ENCODE measurements at places on chromosomes 16 and 17. TPM values are rescaled to one million over a fixed set of nuclear protein-coding genes. Genes with fewer than 3 reads are reported as not detected.
A peak's percentile ranks its signal among the peaks of the same experiment; 100 is the strongest.

- ATAC-seq, result no peak
Measured at GRCh38 chr17:57615836-57616757, 129.0 kb downstream of the CCDC182 start.

- no peak for ATAC-seq
Measured at GRCh38 chr17:82737967-82738877, 2.8 kb downstream of the FN3K start.

- ATAC-seq, result peak; percentile 15
Measured at GRCh38 chr17:38425744-38426143, 2.5 kb upstream of the ARHGAP23 start.

Gene SLC6A4
- total RNA-seq, result under 0.01 TPM

Gene SALL1
- total RNA-seq, result not detected

- ATAC-seq, result no peak
Measured at GRCh38 chr16:73713778-73714495, 582.7 kb upstream of the PSMD7 start.

Gene PIK3R5
- total RNA-seq, result 10.8 TPM

Gene TSPAN10
- total RNA-seq, result 0.30 TPM

Gene TEX19
- not detected for total RNA-seq

DNA sequence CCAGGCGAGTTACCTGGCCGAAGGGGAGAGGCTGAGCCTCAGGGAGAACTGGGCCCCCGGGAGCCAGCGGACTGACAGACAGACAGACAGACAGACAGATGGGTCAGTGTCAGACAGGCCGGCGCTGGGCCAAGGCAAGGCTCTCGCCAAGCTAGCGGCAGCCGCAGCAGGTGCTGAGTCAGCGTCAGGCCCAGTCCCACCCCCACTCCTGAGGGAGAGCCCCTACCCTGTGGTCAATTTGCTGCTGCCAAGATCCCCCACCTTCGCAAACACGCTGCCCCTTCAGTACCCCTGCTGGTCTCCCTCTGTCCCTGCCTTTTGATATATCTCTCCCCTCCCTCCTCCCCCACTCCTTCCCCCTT, 1.5 kb downstream of the FGF11 start:
- no peak for ATAC-seq

Gene CBLN1
- 1.3 TPM for total RNA-seq

Gene RCVRN
- total RNA-seq, result 0.27 TPM

Gene IGFBP4
- total RNA-seq, result 209 TPM

Gene TOX3
- not detected for total RNA-seq

- ATAC-seq, result no peak
Measured at GRCh38 chr17:81646869-81647600, 9.3 kb downstream of the PDE6G start.

DNA sequence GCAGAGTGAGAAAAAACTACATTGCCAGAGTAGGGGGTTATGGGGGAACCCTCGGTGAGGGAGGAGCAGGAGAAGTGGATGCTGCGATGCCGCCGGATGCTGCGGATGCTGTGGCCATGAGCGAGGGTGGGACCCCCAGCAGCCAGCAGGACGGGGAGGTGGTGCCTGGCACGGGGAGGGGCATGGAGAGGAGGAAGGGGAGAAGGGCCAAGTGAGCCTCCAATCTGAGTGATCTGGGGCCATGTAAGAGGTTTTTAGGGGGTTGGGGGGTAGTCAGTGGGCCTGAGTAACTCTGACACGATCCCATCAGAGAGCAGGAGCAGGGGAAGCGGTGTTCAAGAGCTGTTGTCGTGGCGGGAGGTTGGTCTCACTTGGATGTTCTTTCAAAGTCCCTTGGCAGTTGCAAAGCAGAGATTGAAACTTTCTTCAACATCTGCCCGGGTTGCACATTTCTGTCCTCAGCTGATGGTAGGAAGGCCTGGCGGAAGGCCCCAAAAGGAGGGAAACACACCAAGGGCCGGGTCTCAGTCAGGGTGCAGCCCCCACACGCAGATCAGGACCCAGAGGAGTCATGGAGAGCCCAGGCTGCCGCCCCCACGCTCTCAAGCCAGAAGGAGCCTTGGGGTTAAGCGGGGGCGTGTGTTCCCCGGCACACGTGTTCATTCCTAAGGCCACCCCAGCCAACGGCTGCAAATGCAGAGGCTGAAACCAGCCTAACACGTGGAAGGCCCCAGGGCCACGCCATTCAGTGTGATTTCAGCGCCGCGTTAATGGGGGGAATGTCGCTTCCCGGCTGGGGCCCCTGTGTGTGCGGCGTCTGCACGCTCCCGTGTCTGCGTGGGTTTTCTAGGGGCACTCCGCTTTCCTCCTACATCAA, 81.7 kb downstream of the ZDHHC7 start:
- no peak for ATAC-seq

DNA sequence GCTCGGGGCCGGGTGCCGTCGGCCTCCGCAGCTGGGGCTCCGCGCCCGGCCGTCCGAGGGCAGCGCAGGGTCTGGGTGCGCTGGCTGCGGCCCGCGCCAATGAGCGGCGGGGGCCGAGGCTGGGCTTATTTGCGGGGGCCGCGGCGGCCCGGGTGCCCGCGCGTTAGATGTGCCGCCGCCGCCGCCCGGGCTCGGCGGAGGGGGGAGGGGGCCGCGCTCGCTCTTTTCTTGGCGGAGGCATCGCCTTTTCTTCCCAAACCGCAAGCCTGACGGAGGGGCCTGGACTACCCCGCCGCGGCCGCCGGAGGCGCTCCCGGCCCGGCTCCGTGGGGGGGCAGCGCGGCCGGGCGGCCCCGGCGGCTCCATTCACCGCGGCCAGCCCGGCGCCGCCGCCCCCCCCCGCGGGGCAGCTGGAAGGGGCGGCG, at the start of gene NOTUM:
TSS of gene NOTUM (minus strand) at position 101 of the 425 bp plus-strand sequence. CDS start 278 bp downstream, outside the sequence.
- no peak for ATAC-seq

- no peak for ATAC-seq
Measured at GRCh38 chr17:38981636-38982035, 14.4 kb upstream of the FBXO47 start.

Gene KRTAP2-3
- not detected for total RNA-seq

Gene GPR142
- total RNA-seq, result 1.1 TPM

DNA sequence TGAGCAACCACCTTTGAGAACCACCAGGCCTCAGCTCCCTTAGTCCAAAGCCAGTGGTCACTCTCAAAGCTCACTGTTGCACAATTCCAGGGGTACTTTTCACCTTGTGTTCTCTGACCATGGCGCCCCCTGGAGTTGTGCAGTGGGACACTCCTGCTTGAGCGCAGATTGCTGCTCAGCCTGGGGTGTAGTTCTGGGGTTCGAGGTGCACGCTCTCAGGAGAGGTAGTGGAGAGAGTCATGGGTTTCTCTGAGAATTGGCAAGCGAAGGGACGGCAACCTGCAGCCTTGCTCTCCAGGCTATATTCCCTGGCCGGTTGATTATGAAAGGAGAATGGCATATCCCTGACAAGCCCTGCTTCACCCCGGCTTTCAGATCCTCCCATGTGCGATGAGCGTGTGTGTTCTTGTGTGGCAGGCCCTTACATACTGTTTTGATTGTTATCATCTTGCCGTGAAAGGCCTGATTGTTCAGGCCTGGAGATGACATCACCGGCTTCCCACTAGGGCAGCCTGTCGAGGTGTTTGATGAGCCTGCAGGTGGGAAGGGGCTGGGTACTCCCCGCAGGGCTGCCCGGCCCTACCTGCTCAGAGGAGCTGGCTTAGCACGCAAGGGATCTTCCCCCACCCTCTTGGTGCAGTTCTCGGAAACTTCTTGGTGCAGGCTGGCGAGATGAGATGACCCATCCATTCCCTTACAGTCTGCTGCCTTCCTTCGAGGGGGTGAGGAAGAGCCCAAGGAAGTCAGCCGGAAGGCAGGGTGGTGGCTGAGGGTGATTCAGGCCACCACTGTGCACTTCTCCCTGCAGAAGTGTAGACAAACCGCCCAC, 431.2 kb downstream of the SLC39A11 start:
- no peak for ATAC-seq

Gene SDK2
- total RNA-seq, result 0.31 TPM

GRCh38 chr17:30226878-30227277, 8.6 kb downstream of the SLC6A4 start:
- no peak for ATAC-seq

- ATAC-seq, result peak; percentile 87
Measured at GRCh38 chr17:57574040-57574513, 171.0 kb downstream of the CCDC182 start.

GRCh38 chr17:50047083-50047482, 8.8 kb upstream of the ITGA3 start:
- no peak for ATAC-seq

GRCh38 chr16:1216296-1216619, 8.8 kb downstream of the TPSG1 start:
- no peak for ATAC-seq

- ATAC-seq, result no peak
Measured at GRCh38 chr17:36813957-36814563, 123.2 kb upstream of the LHX1 start.

Gene KRTAP3-1
- not detected for total RNA-seq

DNA sequence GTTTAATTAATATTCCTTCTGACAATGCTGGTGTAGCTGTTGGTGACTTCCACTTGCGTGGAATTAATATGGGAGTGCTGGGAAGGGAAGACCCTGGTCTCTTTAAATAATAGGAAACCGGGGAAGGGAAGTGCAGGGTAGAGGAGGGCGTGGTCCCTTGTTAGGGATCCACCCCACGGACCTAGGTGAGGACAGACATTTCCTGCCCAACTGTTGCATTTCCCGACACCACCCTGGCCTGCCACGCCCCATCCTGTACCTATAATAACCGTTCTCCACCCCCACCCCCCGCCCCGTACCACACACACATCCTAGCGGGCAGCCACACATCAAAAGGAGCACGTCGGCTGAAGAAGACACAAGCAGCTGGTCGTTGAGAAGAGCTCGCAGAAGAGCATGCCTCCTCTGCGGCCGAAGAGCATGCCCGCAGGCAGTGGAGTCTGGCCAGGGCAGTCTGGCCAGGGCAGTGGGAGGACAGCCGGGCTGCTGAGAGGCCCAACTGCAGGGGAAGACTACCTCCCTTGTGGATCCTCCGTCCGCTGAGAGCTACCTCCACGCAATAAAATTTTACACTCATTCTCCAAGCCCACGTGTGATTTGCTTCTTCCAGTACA, 36.8 kb upstream of the MMD start:
- ATAC-seq, result no peak

GRCh38 chr17:41474863-41475262, 6.1 kb downstream of the KRT35 start:
- ATAC-seq, result no peak

DNA sequence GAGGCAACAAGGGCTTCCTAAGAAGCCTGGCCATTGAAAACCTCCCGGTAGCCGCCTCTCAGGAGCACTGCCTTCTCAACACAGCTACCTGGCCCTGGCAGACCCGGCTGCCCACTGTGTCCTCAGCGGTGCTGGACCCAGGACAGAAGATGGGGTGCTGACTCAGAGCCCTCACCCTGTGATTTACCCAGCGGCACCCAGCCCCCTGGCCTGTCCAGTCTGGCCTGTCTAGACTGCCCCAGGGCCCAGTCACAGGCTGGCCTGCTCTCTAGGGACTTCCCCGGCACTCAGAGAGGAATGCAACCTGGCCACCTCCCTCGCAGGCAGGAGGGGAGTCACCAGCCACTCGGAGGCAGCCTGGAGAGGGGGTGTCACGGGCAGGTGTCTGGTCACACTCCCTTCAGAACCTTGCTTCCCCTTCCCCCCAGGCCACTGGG, 20.1 kb downstream of the PIEZO1 start:
- no peak for ATAC-seq

GRCh38 chr17:52710363-52710901, 551.9 kb upstream of the CA10 start:
- no peak for ATAC-seq

DNA sequence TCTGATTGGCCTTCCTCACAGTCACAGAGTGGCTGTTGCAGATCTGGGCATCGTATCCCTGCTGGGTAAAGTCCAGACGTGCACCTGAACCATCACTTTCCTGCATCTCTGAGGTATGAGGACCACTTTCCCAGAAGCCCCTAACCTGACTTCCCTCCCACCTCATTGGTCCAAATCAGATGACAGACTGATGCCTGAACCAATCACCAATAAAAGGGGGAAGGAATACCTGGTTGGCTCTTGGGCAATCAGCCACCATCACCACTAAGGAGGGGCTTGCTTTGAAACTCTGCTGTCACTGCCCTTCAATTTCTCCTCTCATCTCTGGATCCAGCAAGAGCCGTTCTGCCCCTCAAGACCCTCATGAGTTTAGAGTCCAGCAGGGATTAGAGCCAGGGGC, 13.6 kb upstream of the WFDC1 start:
- ATAC-seq, result no peak

Gene FAM117A
- total RNA-seq, result 12.4 TPM

GRCh38 chr17:81665205-81666091, 957 bp downstream of the OXLD1 start:
- no peak for ATAC-seq

- no peak for ATAC-seq
Measured at GRCh38 chr17:75701288-75701687, 20.0 kb upstream of the ITGB4 start.

Gene DPEP1
- total RNA-seq, result not detected

GRCh38 chr16:54309341-54309740, 22.8 kb upstream of the IRX3 start:
- ATAC-seq, result no peak

Gene CIITA
- total RNA-seq, result 9.7 TPM

Gene CA7
- total RNA-seq, result not detected

DNA sequence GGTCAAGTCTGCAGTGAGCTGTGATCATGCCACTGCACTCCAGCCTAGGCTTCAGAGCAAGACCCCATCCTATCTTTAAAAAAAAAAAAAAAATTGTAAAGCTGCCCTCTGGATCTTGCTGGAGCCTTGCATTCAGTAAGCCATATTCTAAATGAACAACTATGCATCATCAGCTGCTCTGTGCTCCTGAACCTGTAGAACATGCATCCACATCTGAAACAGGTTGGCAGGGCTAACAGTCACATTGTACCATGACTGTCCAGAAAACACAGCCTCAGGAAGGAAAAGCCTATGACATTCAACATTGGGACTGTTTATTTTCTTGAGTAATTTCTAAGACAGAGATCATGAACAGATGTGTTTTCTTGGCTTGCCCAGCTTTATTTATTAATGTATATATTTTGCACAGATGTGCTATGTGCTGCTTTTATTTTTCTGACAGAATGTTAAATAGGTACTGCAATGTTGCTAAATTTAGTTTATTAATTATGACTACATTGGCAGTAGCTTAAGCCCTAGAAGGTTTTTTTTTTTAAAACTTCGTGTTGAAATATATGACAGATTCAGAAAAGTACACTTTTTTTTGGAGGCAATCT, 19.8 kb downstream of the ACSF2 start:
- ATAC-seq, result no peak

Gene ALOX12B
- not detected for total RNA-seq

Gene KRT33A
- not detected for total RNA-seq

DNA sequence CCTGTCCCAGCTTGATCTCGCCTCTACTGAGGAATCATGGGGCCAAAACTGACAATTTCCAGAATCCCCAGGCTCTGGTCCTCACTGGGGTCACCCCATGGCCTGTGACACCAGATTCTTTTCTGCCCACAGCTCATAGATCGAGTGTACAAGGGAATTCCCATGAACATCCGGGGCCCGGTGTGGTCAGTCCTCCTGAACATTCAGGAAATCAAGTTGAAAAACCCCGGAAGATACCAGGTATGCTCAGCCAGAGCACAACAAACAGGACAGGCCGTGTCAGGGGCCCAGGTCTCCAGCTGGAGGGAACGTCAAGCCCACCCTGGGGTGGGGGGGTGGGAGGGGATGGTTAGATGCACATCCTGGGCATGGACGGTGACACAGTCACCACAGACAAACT, 17.5 kb downstream of the USP6 start:
- no peak for ATAC-seq

Gene CD7
- 0.94 TPM for total RNA-seq

- no peak for ATAC-seq
Measured at GRCh38 chr16:88713568-88714419, 7.5 kb downstream of the CTU2 start.
